Stimulated activated CD8-positive, alpha-beta memory T cell treated with anti-CD3 and anti-CD28 coated beads, Interleukin-4, amount 100 ng/mL, for 1 hour (primary cell): ENCODE measurements at places on chromosomes 11 and 22.

- DNase-seq = no peak
Measured at GRCh38 chr11:14224395-14224794, 134.6 kb downstream of the RRAS2 start.

DNA sequence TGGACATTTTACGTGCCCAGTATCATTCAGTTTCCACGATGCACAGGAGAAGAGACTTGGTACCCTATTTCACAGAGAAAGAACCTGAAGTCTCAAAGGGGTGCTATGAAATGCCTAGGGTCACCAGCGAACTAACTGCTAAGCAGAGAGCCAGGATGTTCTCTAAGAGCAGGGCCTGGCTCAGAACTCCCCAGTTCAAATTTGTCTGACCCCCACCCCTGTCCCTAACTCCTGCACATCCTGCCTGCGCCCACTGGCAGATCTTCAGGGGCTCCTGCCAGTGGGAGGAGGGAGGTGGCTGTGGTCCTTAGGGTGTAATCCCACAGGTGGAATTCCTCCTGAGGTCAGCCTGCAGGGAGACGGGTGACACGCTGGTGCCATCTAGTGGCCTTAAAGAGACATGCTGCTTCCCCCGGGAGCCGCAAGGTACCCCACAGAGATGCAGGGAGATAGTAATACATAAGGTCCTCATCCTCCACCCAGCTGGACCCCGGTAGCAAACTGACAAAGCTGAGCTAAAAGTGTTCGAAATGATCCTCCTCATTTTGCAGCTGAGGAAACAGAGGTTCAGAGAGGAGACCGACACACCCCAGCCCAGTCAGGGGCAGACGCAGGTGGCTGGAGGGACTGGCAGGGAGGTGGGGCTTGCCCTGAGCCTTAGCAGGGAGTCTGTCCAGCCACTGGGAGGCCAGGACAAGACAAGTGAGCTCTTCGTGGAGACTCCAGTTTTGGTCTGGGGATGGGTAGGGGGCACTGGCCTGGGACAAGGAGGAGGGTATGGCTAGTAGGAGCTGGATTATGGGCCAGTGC is 34.1 kb downstream of the MB start:
- DNase-seq = peak; percentile 21

DNA sequence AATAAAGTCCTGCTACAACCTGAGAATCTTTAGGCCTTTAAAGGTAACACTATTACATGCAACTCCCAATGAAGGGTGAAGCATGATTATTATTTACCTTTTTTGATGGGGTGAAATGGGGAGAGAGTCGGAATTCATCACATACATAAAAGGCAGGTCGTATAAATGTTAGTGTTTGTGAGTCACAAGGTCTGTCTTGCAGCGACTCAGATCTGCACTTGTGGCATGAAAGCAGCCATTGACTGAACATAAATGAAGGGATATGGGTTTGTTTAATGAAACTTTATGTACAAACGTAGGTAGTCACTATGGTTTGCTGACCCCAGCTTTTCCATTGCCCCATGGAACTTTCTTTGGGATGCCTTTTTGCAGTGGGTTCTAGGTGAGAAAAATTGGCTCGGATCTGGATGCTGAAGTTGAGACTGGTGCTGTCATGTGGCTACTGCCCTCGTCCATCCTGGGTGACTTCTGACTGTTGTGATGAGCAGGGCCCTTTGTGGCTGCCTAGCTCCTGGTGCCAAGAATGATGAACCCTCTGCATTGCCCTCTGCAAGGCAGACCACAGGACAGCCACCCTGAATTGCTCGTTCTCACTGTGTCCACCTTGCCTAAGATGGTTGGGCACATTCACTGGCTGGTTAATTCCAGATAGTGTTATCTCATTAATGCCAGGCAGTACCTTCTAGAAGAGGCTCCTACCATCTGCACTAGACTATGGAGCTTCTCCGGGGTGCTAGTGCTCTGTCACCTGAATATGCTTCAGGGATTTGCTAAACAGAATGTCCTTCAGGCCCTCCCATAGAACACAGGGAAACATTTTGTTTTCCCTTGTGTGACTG is 11.3 kb downstream of the GGTLC2 start:
- DNase-seq = no peak

GRCh38 chr11:116918925-116919655 is 81.7 kb upstream of the APOA1 start:
- no peak for DNase-seq

DNA sequence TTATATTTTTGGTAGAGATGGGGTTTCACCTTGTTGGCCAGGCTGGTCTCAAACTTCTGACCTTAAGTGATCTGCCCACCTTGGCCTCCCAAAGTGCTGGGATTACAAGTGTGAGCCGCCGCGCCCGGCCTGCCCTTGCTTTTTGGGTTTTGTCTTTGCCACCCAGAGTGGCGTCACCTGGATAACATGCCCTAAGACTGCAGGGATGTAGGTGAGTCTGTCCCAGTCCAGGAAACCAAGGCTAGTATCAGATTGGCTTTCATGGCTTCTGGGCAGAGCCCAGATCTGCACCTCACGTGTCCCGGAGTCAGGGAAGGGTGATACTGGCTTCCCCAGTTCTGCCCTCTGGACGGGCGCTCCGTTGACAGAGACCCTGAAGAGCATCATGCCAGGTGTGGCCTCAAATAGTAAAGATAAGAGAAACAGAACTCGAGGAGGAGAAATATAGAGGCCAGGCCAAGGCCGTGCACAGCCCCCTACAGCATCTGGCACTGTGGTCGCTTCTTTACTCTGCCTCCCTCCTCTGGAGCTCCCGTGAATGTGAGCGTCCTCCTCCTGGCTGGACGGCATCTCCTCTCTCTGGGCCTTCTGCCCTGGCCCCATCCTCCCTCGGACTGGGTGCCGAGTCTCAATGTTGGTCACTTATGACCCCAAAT is 7.8 kb upstream of the APOBEC3B start:
- no peak for DNase-seq

GRCh38 chr11:64368673-64369074 is 9.7 kb downstream of the RPS6KA4 start:
- DNase-seq = no peak

DNA sequence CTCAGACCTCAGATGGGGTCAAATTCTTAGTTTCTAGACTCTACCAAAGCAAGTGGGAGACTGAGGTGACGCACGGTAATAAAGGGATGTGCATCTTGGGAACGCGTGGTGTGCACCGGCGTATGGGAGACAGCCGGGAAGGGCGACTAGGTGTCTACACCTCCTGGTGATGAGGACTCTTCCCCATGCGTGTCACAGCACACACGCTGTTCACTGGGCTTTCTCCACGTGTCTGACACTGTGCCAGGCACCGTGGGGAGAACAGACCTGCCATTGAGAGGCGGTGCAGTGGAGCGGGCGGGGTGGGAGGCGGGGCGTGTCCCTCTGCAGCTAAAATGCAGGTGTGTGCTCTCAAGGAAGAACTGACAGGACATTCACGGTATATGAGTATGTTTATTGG is 5.3 kb downstream of the FXYD6 start:
- no peak for DNase-seq

DNA sequence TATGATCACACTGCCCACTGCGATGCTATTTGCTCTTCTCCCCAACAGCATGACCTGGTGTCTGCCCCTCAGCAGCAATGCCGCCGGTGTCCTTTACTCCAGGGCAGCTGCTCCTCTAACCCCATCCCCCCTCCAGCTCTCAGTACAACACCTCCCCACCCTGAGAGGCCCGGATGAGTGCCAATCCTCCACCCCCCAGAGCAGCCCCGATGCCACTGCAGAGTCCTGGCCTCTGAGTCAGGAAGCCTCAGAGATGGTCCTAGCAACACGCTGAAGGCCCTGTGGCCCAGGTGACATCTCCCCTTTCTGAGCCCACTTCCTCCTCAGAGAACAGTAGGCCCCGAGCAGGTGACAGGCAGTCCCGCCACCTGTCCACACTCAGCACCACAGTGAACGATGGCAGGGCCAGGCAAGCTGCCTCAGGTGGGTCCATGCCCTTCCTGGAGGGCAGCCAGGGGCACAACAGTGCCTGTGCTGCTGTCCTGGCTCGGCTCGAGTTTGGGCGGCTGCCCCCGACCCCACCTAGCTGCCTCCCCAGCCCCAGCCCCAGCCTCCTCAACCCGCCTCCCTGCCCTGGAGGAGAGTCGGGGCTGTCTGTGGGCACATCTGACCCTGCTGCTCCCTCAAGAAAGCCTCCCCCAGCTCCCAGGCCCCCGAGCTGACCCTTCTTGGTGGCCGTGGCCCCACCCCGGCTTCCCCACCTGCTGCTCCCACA is 3.9 kb upstream of the NDUFS8 start:
- no peak for DNase-seq

DNA sequence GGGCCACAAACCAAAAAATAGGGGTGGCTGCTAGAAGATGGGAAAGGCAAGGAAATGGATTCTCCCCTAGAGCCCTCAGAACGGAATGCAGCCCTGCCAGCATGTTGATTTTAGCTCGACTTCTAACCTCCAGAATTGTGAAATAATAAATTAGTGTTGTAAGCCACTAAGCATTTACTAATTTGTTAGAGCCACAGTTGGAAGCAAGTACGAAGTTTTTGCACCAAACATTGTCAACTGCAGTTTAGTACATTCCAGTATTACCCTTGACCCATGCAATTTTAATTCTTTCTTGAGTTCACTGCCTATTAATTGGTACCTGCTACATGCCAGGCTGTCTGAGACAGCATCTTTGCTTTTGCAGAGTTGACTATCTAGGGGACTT is 32.2 kb downstream of the PARVA start:
- no peak for DNase-seq

- DNase-seq = no peak
Measured at GRCh38 chr22:21726650-21727049, 8.9 kb downstream of the YPEL1 start.

- DNase-seq = no peak
Measured at GRCh38 chr11:73314117-73314961, 6.3 kb downstream of the ARHGEF17 start.

- no peak for DNase-seq
Measured at GRCh38 chr11:131077340-131077739, 161.1 kb upstream of the SNX19 start.

DNA sequence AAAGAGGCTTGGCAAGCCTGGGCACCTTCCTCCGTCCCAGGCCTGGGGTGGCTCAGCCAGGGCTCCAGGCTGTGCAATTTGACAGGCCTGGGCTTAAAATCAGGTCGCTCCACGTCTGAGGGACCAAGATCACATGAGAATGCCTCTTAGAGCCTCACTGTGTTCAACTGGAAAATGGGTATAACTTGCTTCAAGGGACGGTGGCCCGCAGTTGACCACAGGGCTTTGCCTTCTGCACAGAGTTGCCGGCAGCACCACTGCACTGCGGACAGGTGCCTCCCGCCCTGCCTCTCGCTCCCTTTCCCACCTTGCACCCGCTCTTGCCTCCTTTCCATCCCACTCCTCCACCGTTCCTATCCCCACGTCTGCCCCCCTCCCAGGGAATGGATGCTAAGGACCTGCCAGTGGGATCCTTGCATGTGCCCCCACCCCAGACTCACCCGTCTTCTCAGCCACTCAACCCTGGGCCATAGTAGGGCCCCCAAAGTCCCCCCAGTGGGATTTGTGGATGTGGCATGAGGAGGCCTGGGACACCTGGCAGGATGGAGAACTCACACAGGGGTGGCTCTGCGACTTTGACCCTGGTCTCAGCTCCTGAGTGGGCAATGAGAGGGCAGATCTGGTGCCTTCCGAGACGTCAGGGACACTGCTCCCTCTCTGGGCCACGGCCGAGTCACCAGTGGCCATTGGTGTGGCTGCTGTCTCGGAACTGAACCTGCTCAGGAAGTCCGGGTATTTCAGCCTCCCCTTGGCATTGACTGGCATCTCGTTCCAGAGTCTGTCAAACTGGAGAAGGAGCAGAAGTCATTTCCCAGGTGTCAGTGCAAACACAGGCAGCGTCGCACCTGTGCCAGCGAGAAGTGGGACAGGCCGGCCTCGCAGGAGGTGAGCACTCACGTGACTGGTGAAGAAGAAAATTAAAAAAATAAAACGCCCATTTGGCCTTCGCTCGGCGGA is 128.0 kb downstream of the MPPED1 start:
- DNase-seq = no peak

GRCh38 chr11:133082841-133083488 is 449.3 kb downstream of the OPCML start:
- DNase-seq = no peak

DNA sequence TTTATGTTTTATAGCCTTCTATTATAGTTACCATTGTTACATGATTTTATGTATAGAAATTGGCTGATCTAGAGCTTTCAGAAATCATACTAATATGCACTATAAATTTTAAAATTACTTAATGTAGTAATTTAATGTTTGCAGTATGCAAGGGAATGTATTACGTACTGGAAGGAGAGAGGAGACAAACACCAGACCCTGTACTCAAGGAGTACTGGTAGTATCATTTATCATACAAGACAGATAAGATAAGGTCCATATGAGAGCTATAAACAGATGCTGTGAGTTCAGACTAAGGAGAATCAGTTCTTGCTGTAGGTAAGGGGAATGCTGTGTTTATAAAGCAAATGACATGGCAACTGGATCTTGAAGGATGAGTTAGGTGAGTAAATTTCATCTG is 765 bp downstream of the BCO2 start:
- no peak for DNase-seq

DNA sequence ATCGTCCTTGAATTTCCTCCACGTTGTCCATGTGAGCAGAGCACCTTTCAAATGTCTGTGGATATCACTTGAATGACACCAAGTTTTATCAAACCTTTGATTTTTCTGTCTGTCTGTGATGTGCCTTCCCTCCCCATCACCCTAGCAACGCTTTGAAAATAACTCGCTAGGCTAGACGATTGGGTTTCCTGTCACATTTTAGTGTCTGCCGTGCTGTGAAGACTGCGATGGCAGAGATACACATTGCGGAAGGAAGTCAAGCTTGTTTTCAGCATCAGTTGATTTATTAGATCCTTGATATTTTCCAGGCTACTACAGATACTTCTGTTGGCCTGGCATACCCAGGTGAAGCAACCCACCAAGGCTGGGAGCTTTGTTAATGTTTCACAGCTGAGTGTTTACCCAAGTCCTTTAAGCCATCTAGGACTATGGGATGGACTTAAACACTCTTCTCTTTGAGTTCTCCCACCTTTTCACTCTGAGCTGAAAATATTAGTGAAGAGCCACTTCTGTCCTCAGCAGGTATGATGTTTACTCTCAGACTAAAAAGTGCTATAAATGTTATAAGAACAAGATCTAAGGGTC is 93.6 kb upstream of the CD44 start:
- peak; percentile 57 for DNase-seq

DNA sequence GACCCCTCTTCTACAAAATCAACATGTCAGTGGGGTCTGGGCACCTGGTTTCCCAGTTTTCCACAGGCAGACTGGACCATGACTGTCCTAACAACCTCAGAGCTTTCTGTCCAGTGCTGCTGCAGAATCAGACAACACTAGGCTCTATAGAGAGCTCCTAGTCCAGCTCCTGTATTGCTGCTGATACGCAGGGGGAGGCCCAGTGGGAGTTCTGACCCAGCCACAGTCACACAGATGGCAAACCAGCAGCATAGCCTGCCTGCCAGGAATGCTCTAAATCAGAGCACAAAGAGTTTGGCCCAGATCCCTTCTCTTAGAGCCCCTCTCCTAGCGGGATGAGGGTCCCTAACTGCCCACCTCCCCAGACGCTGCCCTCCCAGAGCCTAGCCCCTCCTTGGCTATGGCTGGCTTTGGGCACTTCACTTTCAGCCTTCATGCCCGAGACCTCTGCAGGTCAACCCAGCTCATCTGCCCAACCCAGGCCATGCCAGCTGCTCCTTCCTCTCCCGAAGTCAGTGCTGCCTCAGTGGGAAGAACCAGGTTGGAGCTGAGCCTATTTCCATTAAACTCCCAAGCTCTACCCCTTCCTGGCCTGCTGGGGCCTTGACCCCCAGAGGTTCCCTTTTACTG is 15.8 kb upstream of the SLCO2B1 start:
- DNase-seq = no peak

GRCh38 chr11:116994195-116994594 is 104.0 kb downstream of the SIK3 start:
- no peak for DNase-seq

- no peak for DNase-seq
Measured at GRCh38 chr11:59918480-59918879, 19.8 kb upstream of the OOSP1 start.
